ENCODE measurements at places on chromosomes 4 and X.
A peak's percentile ranks its signal among the peaks of the same experiment; 100 is the strongest.

GRCh38 chrX:30654989-30655607 is 1.9 kb downstream of the GK start:
- no peak for DNase-seq

- DNase-seq = peak; percentile 4
Observed at GRCh38 chrX:106862972-106863688, 40.0 kb downstream of the RIPPLY1 start.

GRCh38 chr4:14874990-14875389 is 127.3 kb upstream of the CPEB2 start:
- DNase-seq = no peak

DNA sequence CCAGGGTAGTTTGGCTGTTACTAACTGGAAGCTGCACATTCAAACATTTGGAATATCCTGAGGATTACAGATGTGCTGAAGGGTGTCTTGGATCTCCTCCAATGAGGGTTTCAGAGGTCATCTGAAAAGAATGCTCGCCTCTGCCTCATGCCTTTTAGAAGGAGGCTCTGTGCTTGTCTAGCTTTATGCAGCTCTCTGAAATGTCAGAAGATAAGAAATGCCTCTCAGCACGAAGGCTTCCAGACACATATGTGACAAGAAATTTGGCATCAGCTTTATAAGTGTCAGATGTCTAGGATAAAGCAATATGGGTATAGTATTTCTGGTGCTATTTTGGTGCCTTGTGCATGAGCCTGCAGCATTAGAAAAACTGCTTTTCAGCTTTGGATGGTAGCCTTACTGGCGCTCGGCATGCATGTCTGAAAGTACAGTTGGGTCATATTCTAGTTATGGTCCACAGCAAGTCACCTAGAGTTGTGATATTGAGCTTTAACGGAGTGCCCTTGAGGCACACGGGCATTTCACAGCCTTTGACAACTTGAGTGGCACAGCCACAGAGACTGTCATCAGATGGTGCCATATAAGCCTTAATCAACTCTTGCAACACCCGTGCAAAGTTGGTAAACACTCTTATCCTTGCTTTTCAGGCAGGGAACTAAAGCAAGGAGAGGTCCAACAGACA is 70.8 kb upstream of the PGRMC2 start:
- DNase-seq = peak; percentile 59

GRCh38 chr4:152946446-152946845 is 10.3 kb downstream of the FHDC1 start:
- no peak for DNase-seq

GRCh38 chr4:33386764-33387163 is 2666.6 kb downstream of the PCDH7 start:
- DNase-seq = no peak

DNA sequence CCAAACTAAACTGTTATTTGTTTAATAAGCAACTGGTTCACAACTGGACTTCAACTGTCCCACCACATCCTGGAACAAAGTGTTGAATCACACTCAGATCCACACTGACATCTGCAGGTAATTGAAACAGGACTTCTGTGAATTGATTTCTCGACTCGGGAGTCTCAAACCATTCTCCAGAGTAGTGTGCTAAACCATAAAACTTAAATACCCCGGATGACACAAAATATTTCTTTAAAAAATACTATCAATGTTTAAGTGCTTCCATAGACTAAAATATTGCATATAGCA is 95.4 kb upstream of the PLAC1 start:
- peak; percentile 18 for DNase-seq

DNA sequence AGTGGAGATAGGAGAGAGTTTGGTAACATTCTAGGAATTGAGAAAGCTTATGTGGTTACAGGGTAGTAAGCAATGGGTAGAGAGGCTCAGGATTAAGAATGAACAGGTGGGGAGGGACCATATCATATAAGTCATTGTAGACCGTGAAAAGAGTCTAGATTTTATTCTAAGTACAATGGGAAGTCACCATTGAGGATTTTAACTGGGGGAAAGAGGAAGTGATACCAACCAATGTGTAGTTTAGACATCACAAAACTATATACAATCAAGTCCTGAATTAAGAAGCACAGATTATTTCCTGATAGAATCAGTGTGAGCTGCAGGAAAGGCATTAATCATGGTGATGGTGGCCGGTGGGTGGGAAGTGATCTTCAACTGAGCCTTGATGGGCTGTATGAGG is 178.3 kb upstream of the ZIC3 start:
- no peak for DNase-seq

DNA sequence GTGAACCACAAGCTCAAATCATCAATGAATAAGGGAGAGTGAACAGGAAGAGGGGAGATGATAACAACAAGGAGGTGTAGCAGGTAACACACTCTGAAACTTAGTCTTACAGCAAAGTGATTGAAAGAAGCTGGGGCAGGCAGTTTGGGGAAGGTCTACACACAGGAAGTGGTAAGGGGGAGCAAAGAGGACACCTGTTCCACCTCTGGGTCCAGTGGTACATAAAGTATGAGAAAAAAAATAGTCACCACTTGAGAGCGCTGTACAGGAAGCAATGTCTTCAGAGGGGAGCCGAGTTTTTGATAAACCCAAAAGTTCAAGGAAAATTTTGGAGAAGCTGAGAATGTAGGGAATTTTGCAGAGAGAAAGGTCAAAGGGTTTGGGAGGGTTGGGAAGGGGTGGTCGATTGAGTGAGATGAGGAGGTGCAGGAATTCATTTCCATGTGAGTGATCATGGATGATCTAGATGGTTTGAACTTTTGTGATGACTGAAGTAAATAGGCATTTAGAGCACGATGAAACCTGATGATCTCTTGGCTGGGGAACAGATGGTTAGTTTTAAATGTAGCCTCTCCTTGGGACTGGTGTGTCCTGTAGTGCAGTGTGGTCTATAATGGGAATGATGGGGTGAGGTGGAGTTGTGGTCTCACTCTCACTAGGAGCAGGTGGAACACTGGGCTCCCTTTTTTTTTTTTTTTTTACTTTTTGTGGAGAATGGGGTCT is 142.0 kb downstream of the RBMX2 start:
- DNase-seq = no peak

DNA sequence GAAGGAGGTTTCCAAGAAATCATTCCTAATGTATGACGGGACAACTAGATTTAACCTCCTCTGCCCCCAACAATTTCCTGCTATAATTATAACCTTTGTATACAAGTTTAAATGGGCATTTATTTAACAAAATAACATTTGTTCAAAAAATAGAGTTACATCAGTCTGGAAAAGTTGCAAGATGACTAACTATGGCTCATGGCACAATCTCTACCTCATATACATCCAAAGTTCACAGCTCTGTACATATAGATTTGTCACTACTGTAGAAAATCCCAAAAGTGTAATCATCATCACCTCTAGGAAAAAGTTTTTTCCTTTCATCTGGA is 3.8 kb upstream of the RPS6KA3 start:
- no peak for DNase-seq

- DNase-seq = no peak
Observed at GRCh38 chrX:154751669-154752271, 893 bp upstream of the GAB3 start.

GRCh38 chrX:134683351-134684005 is 25.2 kb upstream of the PLAC1 start:
- DNase-seq = no peak

GRCh38 chr4:40856277-40856839 is 106.6 kb downstream of the NSUN7 start:
- DNase-seq = no peak

DNA sequence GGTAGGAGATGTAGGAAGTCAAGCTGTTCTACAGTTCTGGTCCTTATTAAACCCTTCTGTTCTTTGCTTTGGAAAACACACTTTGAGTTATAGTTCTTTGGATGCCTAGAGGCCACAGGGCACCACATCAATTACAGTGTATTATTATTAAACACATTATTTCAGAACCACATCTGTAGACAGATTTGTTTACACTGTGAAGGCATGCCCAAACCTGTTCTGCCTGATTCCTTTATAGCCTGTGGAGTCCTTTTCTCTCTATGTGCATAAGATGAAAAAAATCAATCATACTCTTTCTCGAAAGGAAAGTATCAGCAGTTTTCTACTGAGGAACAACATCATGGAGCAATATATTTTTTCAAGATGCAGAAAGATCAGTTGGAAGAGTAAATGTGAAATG is 371.3 kb upstream of the INTU start:
- DNase-seq = no peak

GRCh38 chr4:185822791-185823190 is 10.8 kb upstream of the SORBS2 start:
- DNase-seq = no peak

DNA sequence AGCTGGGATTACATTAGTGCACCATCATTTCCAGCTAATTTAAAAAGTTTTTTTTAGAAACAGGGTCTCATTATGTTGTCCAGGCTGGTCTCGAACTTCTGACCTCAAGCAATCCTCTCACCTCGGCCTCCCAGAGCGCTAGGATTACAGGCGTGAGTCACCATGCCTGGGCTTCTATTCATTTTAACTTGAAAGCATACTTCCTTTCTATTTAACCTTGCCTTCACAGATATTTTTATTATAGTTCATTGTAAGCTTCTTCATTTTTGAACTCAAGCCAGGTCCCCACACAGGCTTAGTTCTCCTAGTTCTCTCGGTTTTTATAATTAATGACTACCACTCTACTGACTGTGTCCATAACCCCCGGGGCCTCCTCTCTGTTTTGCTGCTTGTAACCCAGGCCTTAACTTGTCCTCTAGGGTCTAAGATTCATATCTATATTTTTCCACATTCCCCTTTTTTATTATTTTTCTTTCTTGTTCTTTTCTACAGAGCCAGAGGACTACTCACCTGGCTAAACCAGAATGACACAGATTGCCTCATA is 50.7 kb downstream of the SNX12 start:
- no peak for DNase-seq

DNA sequence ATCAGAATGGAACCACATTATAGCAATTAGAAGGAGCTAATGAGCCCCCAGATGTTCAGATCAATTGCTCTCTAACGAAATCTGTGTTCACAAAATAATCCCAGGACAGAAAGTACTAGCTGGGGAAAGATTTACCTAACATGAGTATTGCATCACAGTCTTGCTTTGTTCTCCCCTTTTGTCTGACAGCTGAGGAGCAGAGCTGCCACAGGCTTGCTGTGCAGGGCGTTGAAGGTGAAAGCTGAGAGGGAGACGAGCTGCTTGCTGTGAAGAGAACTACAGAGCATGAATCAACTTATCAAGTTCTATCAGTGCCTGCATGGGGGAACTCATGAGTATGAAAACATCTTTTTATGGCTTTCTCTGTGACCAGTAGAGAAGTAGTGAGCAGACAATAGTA is 441.2 kb downstream of the CENPC start:
- no peak for DNase-seq

GRCh38 chrX:153866302-153867019 is 19.5 kb downstream of the L1CAM start:
- DNase-seq = no peak

DNA sequence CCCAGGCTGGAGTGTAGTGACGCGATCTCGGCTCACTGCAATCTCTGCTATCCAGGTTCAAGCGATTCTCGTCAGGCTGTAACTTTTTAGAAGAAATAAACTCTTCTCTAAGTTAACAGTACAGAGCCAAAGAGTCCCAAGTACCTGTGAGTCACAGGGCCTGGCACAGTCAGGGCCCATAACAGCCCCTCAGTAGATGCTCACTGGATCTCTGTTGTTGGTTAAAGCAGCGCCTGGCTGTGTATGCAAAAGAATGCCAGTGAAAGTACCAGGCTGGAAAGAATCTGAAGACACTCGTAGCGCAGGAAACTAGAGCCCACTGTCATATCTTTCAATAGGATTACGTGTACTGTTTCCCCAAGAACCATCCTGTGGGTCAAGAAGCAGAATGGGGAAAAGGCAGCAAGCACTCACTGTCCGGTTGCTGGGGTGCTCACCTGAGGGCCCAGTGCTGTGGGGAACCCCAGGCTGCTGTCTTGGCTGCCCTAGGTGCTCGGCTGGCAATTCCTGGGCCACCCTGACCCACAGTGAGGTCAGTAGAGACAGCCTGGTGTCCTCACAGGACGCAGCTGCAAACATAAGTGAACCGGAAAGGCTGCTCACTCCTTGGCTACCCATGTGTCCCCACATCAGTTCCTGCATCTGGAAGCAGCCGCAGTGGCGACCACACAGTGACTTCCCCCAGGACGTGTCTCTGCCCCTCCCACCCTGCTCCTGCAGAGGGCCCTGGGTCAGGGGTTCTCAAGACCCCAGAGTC is 3.1 kb upstream of the SLBP start:
- no peak for DNase-seq

DNA sequence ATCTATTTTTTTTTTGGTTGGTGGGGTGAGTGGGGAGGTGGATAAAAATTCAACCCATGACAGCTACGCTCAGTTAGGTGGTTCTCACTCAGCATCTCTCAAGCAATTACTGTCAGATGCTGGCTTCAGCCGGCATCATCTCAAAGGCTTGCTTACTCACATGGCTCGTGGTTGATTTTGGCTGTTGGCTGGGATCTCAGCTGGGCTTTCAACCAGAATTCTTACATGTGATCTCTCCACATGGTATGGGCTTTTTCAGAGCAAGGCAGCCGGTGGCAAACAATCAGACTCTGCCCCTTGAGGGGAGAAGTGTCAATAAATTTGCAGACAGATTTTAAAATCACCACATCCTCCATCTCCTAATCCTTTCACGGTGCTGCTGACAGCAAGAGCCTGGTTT is 47.2 kb downstream of the SLC34A2 start:
- DNase-seq = no peak

DNA sequence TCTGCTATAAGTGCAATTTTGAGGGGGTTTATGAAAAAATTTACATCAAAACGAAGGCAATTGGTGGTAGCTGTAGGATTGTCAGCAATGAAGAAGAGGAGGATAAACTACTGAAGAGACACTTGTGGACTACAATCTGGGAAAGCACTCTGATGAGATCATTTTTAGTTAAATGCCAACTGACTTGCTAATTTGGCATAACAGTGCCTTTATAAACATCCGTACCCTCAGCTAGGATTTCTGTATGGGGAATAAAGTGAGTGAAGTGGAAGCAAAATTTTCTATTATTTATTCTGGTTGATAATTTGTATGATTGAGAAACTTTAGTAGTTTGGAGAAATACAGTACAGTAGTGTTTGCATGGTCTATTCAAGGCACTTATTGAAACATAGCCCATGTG is 11.2 kb upstream of the GNRHR start:
- no peak for DNase-seq

GRCh38 chrX:34426334-34426733 is 230.8 kb downstream of the TMEM47 start:
- DNase-seq = no peak

- DNase-seq = no peak
Observed at GRCh38 chr4:574346-575161, 1.5 kb downstream of the TMEM271 start.

DNA sequence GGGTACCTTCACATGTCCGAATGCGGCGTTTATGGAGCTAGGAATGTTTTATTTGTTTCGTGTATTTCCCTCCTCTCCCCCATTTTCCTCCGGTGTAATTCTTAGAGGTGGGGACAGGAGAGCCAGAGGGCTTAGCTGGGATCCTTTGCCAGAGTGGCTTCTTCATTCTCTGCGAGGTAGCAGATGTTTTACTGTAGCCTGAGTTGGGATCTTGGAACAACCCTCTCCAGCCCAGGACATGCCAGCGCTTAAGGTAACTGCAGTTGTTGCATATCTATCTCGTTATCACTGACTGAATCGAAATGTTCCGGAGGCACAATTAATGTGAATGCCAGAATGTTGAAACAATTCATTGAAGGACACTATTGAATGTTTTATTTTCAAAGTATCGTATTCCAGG is 59.0 kb upstream of the DYNLT3 start:
- no peak for DNase-seq

GRCh38 chr4:150160473-150160872 is 82.2 kb downstream of the DCLK2 start:
- DNase-seq = no peak
